ENCODE measurements at places on chromosomes 2 and 18.

GRCh38 chr2:136051001-136051724, 65.7 kb upstream of the DARS1 start:
- no peak for DNase-seq

DNA sequence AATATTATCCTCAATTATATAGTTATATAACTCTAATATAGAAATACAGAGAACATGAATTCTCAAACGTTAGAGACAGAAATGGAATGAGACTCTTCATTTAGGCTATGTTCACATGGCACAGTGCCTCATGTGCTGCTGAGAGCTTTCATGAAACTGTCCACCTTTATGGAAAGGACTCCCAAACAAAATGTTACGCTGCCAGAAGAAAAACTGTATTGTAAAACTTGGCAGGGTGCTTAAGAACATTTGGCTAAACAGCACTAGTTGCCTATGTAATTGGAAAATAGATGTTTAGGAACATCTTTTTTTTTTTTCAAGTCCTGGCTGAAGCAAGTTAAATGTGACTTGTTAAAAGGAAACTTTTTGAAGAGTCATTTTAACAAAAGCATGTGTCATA, 396.0 kb downstream of the ERBB4 start:
- no peak for DNase-seq

DNA sequence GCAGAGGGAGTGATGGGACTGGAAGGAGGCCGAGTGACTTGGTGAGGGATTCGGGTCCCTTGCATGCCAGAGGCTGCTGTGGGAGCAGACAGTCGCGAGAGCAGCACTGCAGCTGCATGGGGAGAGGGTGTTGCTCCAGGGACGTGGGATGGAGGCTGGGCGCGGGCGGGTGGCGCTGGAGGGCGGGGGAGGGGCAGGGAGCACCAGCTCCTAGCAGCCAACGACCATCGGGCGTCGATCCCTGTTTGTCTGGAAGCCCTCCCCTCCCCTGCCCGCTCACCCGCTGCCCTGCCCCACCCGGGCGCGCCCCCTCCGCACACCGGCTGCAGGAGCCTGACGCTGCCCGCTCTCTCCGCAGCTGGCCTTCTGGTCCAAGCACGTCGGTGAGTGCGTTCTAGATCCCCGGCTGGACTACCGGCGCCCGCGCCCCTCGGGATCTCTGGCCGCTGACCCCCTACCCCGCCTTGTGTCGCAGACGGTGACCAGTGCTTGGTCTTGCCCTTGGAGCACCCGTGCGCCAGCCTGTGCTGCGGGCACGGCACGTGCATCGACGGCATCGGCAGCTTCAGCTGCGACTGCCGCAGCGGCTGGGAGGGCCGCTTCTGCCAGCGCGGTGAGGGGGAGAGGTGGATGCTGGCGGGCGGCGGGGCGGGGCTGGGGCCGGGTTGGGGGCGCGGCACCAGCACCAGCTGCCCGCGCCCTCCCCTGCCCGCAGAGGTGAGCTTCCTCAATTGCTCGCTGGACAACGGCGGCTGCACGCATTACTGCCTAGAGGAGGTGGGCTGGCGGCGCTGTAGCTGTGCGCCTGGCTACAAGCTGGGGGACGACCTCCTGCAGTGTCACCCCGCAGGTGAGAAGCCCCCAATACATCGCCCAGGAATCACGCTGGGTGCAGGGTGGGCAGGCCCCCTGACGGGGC, 4.6 kb downstream of the PROC start:
- DNase-seq: no peak

DNA sequence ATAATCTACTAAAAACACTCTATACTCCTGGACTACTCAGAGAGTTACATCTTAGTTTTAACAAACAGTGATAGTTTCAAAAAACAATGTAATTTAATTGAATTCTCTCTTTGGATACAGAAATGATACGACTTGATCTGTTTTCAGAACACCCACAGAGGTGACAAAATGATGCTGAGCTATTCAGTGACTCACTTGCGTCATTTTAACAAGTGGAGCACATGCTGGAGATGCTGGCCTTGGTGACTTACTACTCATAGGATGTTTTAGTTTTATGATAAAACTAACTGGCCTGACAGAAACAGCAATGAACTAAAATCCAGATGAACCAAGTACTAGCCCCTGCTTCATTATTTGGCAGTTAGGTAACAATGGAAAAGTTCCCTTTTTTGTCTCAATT, 101.3 kb upstream of the ITGB6 start:
- no peak for DNase-seq

- no peak for DNase-seq
These were observed 69.0 kb downstream of the STPG4 start for GRCh38 chr2:47086054-47086471.

- no peak for DNase-seq
These were observed 71.3 kb downstream of the TNFRSF11A start for GRCh38 chr18:62396381-62396780.

GRCh38 chr2:11177871-11178690, 22.8 kb downstream of the SLC66A3 start:
- DNase-seq: no peak

GRCh38 chr2:8427211-8427610, 254.6 kb upstream of the ID2 start:
- no peak for DNase-seq

- DNase-seq: no peak
These were observed 27.3 kb upstream of the MAL start for GRCh38 chr2:94997981-94998930.

DNA sequence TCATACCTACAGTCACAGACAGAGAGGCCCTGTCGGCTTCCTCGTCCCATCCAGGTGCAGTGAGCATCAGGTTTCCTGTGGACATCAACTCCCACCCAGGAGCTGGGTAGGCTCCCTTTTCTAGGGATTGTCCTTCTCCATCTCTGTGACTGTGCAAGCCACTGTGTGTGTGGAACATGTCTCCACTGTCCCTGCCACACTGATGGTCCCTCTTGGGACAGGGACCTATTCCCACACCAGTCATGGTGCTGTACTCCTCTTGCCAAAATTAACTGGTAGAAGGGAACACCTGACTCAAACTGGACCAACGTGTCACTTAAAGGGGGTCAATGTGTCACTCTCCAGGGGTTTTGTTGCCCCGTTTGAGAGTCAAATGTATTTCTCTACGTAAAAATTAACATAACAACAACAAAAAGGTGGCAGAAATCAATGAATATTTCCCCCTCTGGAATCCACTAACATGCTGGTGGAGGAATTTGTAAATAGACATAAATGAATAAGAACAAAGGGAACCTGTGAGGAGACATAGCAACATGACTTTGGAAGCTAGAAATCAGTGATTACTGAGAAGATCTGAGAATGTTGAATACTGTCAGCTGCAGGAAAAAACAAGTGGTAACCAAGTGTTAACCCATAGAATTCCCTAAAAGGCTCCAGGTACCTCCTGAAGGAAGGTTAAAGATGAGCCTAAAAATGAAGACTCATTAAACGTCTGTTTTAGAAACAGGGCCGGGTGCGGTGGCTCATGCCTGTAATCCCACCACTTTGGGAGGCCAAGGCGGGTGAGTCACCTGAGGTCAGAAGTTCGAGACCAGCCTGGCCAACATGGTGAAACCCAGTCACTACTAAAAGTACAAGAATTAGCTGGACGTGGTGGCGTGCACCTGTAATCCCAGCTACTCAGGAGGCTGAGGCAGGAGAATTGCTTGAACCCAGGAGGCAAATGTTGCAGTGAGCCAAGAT, 40.4 kb downstream of the SH2D6 start:
- no peak for DNase-seq

GRCh38 chr2:232211743-232212686, 166.5 kb upstream of the ALPP start:
- no peak for DNase-seq

GRCh38 chr2:1571477-1572417, 158.5 kb downstream of the TPO start:
- DNase-seq: no peak

- no peak for DNase-seq
These were observed 76.2 kb downstream of the NRP2 start for GRCh38 chr2:205758500-205758899.

DNA sequence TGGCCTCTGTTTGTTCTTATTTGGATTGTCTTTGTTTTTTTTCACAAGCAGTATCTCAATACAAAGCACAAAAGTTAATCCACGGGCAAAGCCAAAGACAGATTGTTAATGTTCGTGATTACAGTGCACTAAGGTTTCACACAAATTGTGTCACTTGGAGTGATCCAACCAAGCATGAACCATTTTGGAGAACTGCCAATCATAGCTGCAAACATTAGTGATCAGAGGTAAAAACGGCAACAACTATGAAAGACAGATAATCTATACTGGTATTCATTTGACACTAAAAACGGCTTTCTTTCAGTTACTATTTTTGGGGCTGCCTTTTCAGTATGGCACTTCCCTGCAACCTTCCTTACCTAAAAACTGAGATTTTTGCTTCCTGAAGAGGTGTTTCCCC, 213.1 kb upstream of the GULP1 start:
- DNase-seq: no peak

DNA sequence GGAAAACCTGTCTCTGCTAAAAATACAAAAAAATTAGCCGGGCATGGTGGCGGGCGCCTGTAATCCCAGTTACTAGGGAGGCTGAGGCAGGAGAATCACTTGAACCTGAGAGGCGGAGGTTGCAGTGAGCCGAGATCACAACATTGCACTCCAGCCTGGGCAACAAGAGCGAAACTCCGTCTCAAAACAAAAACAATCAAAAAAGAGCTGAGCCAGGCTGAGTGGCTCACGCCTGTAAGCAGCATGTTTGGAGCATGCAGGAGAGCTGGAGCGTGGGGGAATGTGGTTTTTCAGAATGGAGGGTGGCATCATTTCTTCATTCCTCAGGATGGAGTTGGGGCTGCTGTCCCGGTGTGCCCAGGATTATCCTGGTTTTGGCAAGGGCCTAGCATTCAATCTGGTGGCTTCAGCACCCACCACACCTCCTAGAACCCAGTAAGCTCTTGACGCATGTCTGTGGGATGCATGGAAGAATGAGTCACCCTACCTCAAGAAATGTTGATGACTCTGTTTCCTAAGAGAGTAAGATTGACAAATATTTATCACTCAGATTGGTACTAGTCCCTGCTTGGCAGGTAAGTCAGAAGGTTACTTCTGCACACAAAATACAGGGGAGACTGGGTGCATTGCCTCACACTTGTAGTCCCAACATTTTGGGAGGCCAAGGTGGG, 90.2 kb upstream of the ODC1 start:
- no peak for DNase-seq

GRCh38 chr2:234139755-234140154, 89.3 kb downstream of the SPP2 start:
- no peak for DNase-seq

DNA sequence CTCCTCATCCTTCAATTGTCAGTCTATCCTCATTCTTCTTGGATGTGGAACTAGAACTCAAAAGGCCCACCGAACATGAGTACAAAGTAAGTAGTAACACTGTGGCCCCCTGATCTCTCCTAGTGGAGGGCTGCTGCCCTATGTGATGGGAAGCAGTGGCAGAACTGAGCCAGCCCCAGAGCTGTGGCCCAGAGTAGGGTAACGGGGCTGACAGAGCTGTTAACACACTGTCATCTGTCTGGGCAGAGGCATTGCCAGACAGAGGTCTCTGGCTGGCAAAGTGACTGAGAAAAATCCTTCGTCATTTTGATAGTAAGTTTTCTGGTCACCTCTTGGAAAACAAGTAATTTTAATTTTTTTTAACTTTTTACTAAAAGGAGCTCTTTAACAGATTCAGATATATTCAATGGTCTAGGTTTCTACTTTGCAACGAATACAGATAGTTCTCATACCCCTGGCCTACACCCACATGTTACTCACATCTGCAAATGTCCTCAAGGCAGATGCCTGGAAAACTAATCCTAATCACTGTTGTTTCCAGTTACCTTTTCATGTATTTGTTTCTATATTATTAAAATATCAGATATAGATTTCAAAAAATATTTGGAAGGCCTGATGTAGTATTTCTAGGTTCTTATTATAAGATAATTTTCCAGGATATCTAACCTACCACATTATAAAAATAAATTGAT, 588.7 kb downstream of the CPS1 start:
- no peak for DNase-seq

DNA sequence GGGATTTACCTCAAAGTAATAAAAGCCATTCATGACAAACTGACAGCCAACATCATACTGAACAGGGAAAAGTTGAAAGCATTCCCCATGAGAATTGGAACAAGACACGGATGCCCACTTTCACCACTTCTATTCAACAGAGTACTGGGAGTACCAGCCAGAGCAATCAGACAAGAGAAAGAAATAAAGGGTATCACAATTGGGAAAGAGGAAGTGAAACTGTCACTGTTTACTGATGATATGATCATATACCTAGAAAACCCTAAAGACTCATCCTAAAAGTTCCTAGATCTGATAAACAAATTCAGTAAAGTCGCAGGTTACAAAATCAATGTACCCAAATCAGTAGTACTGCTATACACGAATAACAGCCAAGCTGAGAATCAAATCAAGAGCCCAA, 17.2 kb upstream of the ASB18 start:
- DNase-seq: no peak

DNA sequence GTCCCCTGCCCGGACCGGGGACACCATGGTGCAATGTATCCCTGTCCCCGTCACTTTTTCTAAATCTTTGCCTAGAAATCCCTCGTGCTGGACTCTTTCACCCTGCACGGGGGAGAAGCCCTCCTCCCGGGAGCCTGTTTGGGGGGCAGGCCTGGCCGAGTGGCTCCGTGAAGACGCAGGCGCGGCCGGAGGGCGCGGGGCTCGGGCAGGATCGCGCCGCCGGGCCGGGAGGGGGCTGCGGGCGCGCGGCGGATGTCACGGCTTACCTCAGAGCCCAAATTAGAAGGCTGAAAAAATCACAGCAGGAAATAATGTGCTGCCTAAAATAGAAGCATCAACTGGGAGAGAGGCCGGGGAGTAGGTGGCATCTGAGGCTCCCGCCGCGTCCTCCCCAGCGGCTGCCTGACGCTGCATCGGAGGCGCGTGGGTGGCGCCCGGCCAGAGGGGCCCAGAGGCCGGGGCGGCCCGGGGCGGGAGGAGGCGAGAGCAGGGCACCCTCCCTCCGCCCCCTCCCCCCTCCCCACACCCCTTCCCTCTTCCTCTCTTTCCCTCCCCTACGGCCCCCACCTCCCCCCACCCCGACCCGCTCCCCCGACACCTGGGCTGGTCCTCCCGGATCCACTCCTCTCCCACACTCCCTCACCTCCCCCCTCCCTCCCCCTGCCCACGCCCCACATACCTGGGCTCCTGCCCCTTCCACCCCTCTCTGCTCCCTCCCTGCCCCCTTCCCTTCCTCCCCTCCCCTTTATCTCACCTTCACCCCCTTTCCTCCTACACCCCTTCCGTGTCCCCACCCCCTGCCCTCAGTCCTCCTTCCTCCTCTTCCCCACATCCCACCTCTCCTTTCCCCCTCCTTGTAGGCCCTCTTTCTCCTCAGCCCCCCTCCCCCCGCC, 51.9 kb downstream of the SLC4A1AP start:
- no peak for DNase-seq

DNA sequence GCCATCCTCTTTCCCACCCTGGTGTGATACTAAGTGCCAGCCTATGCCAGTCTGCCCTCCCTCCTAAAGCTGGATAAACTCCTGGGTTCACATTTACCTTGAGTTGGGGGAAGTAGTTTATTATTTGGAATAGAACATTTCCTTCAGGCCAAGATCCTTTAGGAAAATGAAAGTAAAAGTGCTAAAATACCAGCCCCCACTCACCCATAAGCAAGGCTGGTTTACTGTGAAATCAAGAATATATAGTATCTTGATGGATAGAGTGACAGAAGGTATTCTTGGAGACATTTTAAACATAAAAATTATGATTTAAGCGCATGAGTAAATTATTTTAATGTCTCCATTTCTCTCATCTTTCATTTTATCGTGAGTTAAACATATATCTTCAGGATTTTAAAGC, 27.1 kb downstream of the ZNF532 start:
- DNase-seq: no peak

All from AG04450 (cell line).